ENCODE measurements at places on chromosomes 16 and 17. TPM values are rescaled to one million over a fixed set of nuclear protein-coding genes. Genes with fewer than 3 reads are reported as not detected.

Gene MAP2K4
- 28.5 TPM for total RNA-seq

Gene SULT1A2
- not detected for total RNA-seq

Gene KCNAB3
- total RNA-seq: 2.6 TPM

DNA sequence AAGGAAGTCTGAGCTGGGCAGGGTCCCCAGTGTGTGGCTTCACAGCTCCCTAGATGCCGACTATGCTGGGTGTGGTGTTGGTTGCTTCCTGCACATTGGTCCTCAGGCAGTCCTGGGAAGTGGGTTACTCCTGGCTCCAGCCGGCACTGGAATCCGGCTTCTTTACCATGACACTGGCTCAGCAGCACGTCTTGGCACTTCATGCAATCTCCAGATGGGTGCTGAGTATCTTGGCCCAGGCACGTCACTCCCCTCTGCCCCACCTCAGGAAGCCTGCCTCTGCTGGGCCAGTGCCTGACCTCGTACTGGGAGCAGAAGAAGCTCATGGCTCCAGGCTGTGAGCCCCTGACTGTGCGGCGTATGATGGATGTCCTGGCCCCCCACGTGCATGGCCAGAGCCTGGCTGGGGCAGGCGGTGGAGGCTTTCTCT lies 24.5 kb downstream of the FCSK start:
- peaks cover 8% of the 10 kb centered on the region for H3K36me3 ChIP-seq
- H3K4me1 ChIP-seq: peaks cover 59% of the 10 kb centered on the region
- no peak overlapping the region for H3K4me3 ChIP-seq
- no peak for DNase-seq
- no peaks in the 10 kb centered on the region for H3K27me3 ChIP-seq
- peak overlapping the region; percentile 81 for H3K27ac ChIP-seq

DNA sequence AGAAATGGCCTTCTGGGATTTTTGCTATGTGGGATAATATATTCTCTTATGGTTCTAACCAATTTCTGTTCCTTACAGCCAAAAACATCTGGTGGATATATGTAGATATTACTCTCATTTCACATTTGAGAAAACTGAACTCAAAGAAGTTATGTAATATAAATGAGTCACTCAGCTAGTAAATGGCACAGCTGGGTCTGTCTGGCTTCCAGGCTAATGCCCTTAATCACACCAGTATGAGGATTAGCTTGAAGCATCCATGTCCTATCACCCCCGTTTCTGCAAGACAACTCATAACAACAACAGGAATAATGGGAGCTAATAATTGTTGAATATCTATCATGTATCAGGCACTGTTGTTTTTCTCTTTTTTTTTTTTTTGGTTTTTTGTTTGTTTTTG lies 34.4 kb upstream of the USP7 start:
- H3K4me1 ChIP-seq: no peaks in the 10 kb centered on the region
- DNase-seq: no peak
- H3K27me3 ChIP-seq: no peaks in the 10 kb centered on the region
- no peaks in the 10 kb centered on the region for H3K36me3 ChIP-seq
- no peak overlapping the region for H3K4me3 ChIP-seq
- no peak overlapping the region for H3K27ac ChIP-seq

DNA sequence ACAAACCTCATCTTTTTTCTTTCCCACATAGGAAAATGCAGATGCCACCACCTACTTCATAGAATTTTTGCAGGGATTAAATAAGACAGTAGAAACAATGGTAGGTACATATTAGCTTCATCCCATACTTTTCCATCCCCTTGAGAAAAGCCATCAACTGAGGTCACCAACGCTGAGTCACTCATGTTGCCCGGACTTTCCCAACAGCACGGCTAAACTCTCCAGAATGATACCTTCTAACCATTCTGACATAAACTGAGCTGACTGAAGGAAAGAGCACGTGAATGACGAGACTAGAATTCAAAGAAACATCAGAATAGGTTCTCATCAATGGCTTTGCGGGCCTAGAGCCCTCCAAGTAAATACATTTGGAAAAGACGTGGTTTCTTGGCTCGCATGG lies 146.0 kb upstream of the RCVRN start:
- peaks cover 5% of the 10 kb centered on the region for H3K27me3 ChIP-seq
- H3K4me3 ChIP-seq: no peak overlapping the region
- no peak overlapping the region for H3K27ac ChIP-seq
- no peaks in the 10 kb centered on the region for H3K36me3 ChIP-seq
- H3K4me1 ChIP-seq: peaks cover 2% of the 10 kb centered on the region

GRCh38 chr17:61340431-61341209 lies 59.0 kb upstream of the TBX2 start:
- H3K36me3 ChIP-seq: no peaks in the 10 kb centered on the region
- no peaks in the 10 kb centered on the region for H3K27me3 ChIP-seq
- H3K27ac ChIP-seq: no peak overlapping the region
- DNase-seq: no peak
- peaks cover 33% of the 10 kb centered on the region for H3K4me1 ChIP-seq

- no peaks in the 10 kb centered on the region for H3K27me3 ChIP-seq
- H3K27ac ChIP-seq: no peak overlapping the region
- DNase-seq: no peak
- H3K4me1 ChIP-seq: no peaks in the 10 kb centered on the region
- H3K4me3 ChIP-seq: no peak overlapping the region
Measured at GRCh38 chr17:27593857-27594255, 37.1 kb upstream of the LGALS9 start.

GRCh38 chr16:85750146-85750826 lies 610 bp downstream of the C16orf74 start:
- no peak for DNase-seq
- peaks cover 3% of the 10 kb centered on the region for H3K27me3 ChIP-seq
- H3K36me3 ChIP-seq: no peaks in the 10 kb centered on the region
- H3K4me3 ChIP-seq: peak overlapping the region; percentile 75
- H3K4me1 ChIP-seq: peaks cover 15% of the 10 kb centered on the region

DNA sequence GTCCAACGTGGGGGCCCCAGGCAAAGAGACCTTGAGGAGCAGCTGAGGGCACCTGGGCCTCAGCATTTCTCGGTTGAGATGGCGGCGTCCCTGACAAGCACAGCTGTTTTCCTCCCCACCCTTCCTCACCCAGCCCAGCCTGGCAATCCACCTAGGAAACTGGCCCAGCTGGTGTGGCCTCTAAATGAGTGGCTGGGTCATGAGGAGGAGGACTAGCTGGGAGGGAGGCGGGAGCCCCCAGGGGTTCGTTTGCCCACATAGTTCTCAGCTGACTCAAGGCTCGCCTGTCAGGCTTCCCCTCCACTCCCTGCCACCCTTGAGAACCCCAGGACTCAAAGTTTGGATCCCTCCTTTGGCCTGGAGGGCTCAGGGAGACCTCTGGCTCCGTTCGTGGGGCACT lies 5.9 kb downstream of the RNF222 start:
- H3K36me3 ChIP-seq: no peaks in the 10 kb centered on the region
- H3K4me3 ChIP-seq: no peak overlapping the region
- H3K4me1 ChIP-seq: peaks cover 5% of the 10 kb centered on the region
- no peak overlapping the region for H3K27ac ChIP-seq

DNA sequence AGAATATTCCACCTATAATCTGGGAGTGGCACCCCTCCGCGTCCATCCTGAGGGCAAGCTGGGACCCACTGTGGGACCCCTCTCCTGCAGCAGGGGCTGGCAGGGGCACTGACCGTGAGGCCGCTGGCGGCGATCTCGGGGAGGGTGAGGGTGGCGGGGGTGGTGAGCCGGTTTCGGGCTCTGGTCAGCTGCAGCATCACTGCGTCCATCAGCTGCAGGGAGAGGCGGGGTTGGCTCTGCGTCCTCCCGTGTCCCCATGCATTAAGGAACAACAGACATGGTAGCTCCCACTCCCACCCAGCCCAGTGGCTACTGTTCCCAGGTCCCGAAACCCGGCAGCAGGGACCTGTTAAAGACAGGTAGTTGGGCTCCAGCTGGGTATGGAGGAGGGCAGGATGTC lies 3.3 kb downstream of the SMIM22 start:
- no peaks in the 10 kb centered on the region for H3K27me3 ChIP-seq
- DNase-seq: no peak
- peak overlapping the region; percentile 17 for H3K4me3 ChIP-seq
- H3K27ac ChIP-seq: no peak overlapping the region

Gene SLC13A5
- not detected for total RNA-seq

Gene SHISA6
- total RNA-seq: 0.05 TPM

DNA sequence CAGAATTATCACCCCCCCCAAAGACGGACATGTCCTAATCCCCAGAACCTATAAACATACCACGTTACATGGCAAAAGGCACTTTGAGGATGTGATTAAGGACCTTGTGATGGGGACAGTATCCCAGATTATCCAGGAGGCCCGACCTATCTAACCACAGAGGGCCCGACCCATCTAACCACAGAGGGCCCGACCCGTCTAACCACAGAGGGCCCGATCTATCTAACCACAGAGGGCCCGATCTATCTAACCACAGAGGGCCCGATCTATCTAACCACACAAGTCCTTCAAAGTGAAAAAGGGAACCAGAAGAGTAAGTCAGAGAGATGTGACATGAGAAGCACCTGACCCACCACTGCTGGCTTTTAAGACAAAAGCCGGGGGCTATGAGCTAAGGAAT lies 56.8 kb downstream of the ANKFY1 start:
- peak overlapping the region; percentile 81 for H3K27ac ChIP-seq
- H3K36me3 ChIP-seq: peaks cover 32% of the 10 kb centered on the region
- H3K27me3 ChIP-seq: no peaks in the 10 kb centered on the region
- H3K4me3 ChIP-seq: no peak overlapping the region
- DNase-seq: no peak

Gene SYCE1L
- 4.1 TPM for total RNA-seq

- peaks cover 48% of the 10 kb centered on the region for H3K4me1 ChIP-seq
- H3K27me3 ChIP-seq: no peaks in the 10 kb centered on the region
- peak overlapping the region; percentile 78 for H3K27ac ChIP-seq
- H3K36me3 ChIP-seq: no peaks in the 10 kb centered on the region
- no peak for DNase-seq
Measured at GRCh38 chr17:1491443-1492248, 840 bp downstream of the MYO1C start.

GRCh38 chr17:76667491-76667755 lies 23.9 kb upstream of the ST6GALNAC1 start:
- no peak overlapping the region for H3K4me3 ChIP-seq
- DNase-seq: no peak
- H3K36me3 ChIP-seq: peaks cover under 1% of the 10 kb centered on the region
- H3K27ac ChIP-seq: no peak overlapping the region

Gene GAS2L2
- total RNA-seq: not detected

GRCh38 chr17:69236464-69236863 lies 7.8 kb upstream of the ABCA10 start:
- H3K4me3 ChIP-seq: no peak overlapping the region
- H3K4me1 ChIP-seq: peaks cover 4% of the 10 kb centered on the region
- no peak overlapping the region for H3K27ac ChIP-seq

DNA sequence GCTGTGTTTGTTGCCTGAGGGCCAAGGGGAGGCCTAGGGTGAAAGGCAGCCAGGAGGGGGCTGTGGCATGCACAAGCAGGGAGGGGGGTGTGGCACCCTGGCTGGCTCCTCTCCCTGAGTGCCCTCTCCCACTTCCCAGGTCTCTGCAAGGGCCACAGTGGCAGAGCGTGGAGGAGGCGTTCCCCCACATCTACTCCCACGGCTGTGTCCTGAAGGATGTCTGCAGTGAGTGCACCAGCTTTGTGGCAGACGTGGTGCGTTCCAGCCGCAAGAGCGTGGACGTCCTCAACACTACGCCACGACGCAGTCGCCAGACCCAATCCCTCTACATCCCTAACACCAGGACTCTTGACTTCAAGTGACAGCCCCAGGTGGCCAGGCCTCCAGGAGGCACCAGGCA lies 3.5 kb upstream of the TCF25 start:
- H3K27me3 ChIP-seq: no peaks in the 10 kb centered on the region
- DNase-seq: no peak
- no peaks in the 10 kb centered on the region for H3K36me3 ChIP-seq

Gene KRT34
- not detected for total RNA-seq

DNA sequence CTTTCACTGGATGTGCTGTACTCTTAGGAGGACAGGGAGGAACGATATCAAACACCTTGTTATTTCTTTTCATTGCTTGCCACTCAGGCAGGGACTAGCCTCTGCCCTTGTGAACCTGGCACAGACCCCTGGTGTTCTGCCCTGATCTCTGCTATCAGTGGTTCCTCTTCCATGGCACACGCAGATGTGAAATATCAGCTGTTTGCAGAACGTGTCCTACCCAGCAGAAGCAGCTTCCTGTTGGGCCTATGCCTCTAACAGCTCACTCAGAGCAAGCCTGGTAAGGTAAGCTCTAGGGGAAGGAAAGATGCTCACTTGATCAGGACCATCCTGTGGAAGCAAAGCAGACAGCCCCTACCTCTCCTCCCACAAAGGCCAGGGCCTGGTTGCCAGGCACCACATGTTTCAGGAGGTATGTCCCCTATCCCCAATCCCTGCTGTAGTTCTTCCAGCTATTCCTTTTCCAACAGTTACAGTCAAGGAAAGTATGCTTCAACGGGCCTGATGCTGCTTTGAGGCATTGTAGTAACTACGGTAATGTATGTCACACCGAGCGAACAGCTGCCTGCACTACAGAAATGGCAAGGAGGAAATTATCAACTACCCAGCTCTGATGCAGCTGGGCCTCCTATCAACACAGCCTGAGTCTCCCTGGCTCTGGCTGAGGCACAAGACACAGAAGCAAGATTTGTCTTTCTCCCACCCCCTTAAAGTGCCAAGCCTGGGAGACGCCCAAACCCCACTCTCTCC lies 41.3 kb upstream of the GFOD2 start:
- H3K27ac ChIP-seq: no peak overlapping the region
- peaks cover 12% of the 10 kb centered on the region for H3K36me3 ChIP-seq
- no peaks in the 10 kb centered on the region for H3K27me3 ChIP-seq

DNA sequence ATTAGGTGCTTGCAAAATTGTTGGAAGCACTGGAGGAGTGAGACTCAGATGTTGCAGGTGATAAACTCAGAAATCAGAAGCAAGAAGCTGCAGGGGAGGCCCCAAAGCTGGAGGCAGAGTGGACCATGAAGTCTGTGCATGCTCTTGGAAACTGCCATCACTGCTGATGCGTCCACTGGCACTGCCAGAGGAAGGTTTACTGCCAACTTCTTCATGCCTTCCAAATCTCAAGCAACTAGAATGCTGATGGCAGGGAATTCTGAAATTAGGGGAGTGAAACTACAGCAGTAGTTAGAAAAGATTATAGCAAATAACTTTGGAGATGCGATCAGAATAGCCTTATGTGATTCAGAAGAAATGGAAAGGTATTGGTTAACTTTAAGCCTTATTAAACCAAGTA lies 277.1 kb upstream of the SDK2 start:
- DNase-seq: peak; percentile 40
- H3K4me3 ChIP-seq: no peak overlapping the region
- H3K36me3 ChIP-seq: no peaks in the 10 kb centered on the region

Gene CES3
- total RNA-seq: 0.24 TPM

DNA sequence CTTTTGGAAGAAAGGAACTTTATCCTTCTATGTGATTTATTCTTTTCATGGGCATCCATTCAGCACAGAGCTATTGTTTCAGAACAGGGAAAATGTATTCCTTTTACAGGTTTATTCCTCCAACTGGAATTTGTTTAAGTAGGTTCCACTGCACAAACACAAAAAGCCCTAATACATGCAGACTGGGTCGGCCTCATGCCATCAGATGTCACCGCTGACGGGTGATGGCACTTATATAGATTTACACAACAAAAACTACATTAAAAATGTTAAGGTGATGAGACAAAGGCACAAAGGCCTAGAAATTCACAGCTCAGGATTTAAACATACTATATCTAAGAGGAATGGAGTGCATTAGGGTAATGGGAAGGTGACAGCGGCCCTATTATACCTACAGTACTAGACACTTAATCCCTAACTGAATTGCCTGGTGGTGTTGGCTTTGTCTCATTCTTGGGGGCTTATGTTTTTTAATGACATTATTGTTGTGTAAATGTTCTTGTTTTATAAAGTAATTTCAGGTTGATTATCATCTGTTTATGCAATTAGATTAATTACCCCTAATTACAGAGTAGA lies 276.4 kb upstream of the PSMD7 start:
- H3K27ac ChIP-seq: no peak overlapping the region
- H3K4me3 ChIP-seq: no peak overlapping the region
- H3K27me3 ChIP-seq: peaks cover 2% of the 10 kb centered on the region
- no peaks in the 10 kb centered on the region for H3K36me3 ChIP-seq
- no peaks in the 10 kb centered on the region for H3K4me1 ChIP-seq

Gene TPPP3
- 1.4 TPM for total RNA-seq
